ENCODE measurements at places on chromosomes 5 and 9.

DNA sequence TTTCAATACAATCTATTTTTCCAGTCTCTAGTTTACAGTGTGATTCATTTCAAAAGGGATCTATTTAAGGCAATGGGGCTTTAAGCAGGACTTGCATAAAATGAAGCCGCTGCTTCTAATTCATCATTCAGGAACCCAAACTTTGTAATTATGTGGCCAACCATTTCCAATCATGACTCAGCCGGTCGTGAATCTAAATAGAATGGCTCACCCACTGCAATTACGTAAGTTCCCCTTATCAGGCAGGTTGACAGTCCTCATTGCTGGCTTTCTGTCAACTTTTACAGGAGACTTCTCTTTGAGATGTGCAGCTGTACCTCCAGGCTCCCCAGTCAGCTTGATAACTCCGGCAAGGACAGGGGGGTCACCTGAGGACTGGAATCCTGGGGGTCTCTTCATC is 152.8 kb upstream of the DAP start:
- DNase-seq = peak; percentile 96

- DNase-seq = no peak
Observed at GRCh38 chr5:100950985-100951384, 47.9 kb upstream of the ST8SIA4 start.

GRCh38 chr5:106481374-106481773 is 1189.4 kb downstream of the EFNA5 start:
- DNase-seq = peak; percentile 9

- peak; percentile 54 for DNase-seq
Observed at GRCh38 chr9:106704056-106704615, 158.8 kb upstream of the ZNF462 start.

GRCh38 chr5:61588216-61588615 is 256.2 kb downstream of the ZSWIM6 start:
- DNase-seq = no peak

- DNase-seq = peak; percentile 31
Observed at GRCh38 chr5:107698286-107698685, 27.5 kb upstream of the EFNA5 start.

DNA sequence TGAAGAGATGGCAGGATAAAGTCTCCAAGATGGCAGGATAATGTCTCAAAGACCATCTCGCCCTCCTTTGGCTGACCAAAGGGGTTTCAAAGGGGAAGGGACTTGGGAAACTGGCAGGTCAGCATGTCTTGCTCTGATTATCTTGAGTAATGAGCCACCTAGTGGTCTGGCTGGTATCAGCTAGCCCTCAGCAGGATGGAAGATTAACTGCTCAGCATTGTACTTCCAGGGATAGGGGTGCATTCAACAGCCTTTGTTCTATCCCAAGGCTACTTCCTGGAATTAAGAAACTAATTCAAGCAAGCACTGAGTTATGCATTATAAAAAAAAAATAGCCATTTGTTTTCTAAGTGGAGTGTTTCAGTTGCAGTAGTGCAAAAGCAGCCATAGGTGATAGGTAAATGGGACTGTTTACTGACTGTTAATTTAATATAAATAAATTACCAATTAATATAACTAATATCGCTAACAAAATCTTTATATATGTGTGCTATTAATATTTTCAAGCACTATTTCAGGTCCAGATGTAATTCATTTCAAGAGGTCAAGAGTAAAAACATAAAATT is 555.5 kb downstream of the CDH9 start:
- no peak for DNase-seq

GRCh38 chr9:4098031-4098430 is 201.8 kb downstream of the GLIS3 start:
- no peak for DNase-seq

- peak; percentile 45 for DNase-seq
Observed at GRCh38 chr5:16871746-16872339, 64.2 kb downstream of the MYO10 start.

DNA sequence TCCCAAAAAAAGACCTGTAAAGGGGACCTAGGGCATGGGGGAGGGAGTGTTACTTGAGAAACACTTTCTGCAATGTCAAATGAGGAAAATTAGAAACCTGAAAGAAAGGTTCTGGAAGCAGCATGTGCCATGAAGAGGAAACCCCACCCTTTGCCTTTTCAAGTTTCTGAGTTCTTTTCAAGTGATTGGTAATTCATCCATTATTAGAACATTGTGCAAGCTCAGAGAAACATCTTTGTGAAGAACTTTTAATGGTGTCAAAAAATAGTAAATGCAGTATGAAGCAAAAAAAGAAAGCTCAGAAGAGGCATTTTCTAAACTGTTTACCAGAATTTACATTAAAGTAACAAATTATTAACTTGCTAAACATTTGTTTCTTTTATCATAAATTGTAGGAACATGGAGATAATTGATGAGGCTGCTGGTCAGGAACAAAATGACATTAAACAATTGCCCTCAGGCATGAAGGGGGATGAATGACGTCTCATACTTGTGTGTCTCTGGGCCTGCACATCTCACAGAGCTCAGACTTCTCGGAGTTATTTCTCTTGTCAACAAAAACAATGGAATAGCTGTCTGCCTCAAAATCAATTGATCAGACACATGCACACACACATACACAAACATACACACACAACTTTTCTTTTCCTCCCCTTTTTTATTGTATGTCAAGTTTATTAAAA is 1946.0 kb upstream of the CDH6 start:
- no peak for DNase-seq

GRCh38 chr9:136695955-136696354 is 8.7 kb upstream of the AGPAT2 start:
- DNase-seq = no peak

DNA sequence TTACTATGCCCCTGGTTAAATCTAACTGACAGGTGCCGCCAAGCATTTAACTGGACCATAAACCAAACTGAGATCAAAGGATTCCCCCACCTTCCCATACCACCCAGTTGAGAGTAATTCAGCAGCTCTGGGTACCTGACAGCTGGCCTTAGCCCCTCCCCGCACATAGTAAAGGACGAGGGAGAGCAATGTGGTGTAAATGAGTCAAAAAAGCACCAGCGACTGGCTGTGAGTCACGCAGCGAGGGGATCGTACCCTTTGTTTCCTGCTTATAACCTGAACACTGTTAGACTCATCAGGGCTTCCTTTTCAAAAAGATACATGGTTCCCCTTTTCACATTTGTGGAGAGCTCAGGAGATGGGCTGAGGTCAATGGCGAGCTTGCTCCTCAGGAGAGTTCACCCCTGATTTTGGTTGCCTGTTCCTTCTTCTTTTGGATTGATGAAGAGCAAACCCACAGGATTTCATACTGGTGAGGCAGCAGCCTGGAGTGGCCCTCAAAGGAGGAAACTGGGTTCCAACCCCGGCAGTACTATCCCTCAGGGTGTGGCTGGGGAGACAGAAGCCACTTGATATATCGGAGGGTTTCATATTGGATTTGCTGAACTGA is 71.5 kb downstream of the ANKRD33B start:
- DNase-seq = peak; percentile 78

GRCh38 chr5:153551537-153552079 is 61.1 kb downstream of the GRIA1 start:
- DNase-seq = peak; percentile 99

- DNase-seq = peak; percentile 66
Observed at GRCh38 chr5:103511554-103511885, 51.1 kb downstream of the NUDT12 start.

DNA sequence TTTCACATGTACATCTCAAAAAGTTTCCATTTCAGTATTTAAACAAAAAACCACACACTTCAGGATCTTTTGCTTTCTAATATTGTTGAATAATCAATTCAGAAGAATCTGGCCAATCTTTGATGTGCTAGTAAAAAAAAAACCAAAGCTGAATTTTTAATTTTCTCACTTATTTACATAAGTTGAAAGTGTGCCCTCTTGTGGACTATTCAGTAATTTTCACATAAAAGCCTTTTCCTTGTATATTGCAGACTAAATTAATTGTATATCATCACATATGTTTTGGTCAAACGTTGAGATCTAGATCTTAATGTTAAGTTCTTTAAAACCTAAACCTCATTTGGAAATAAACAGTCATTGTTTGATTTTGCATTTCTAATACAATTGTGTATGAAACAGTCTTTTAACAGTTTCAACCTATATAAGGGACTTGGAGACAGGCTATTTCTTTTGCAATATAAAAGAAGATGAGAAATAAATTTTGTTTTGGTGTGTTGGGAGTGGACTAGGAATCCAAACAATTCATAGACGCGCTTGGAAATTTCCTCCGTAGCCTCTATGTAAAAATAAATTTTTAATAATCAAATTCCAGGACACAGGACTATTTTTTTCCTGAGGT is 68.1 kb downstream of the NIPBL start:
- DNase-seq = peak; percentile 64

GRCh38 chr9:136222906-136223285 is 18.0 kb upstream of the LHX3 start:
- DNase-seq = no peak

DNA sequence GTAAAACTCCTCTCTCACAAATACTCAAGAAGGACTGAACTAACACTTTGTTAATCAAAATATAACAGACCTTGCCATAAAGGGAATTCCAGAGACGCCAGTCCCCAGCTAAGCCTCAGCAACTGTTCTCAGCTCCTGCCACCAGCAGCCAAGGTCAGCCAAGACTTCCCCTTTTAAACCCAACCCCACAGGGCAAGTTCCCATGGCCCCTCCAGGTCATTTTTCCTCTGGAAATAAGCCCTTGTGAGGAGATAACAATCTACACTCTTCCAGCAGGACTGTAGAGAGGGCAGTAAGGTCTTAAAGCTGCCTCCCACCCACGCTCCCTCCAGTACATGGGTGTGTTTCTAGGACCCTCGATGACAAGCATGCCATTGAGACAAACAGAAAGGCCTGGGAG is 78.3 kb downstream of the DPYSL3 start:
- no peak for DNase-seq

- DNase-seq = peak; percentile 19
Observed at GRCh38 chr5:34905564-34905963, 9.7 kb downstream of the RAD1 start.

DNA sequence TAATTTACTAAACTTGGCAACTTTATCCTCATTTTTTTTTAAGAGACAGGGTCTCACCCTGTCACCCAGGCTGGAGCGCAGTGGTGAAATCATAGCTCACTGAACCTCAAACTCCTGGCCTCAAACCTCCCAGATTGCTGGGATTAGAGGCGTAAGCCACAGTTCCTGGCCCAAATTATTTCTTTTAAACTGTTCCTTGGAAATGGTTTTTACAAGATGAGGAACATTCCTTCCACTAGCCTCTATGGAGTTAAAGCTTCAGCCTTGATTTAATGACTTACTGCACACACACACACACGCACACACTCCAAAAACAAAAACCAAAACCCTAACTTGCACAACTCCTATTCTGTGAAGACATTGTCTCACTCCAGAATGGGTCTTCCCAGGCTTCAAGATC is 77.2 kb upstream of the TARS1 start:
- DNase-seq = no peak

DNA sequence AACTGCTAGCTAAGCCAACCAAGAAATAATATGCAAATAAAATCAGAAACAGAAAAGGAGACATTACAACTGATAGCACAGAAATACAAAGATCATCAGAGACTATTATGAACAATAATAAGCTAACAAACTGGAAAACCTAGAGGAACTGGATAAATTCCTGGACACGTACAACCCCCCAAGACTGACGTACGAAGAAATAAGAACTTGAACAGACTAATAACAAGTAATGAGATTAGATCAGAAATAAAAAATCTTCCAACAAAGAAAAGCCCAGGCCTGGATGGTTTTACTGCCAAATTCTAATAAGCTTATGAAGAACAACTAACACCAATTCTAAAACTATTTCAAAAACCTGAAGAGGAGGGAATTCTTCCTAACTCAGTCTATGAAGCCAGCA is 67.9 kb downstream of the EPB41L4A start:
- DNase-seq = no peak

GRCh38 chr5:116448450-116448849 is 126.2 kb downstream of the SEMA6A start:
- DNase-seq = no peak

DNA sequence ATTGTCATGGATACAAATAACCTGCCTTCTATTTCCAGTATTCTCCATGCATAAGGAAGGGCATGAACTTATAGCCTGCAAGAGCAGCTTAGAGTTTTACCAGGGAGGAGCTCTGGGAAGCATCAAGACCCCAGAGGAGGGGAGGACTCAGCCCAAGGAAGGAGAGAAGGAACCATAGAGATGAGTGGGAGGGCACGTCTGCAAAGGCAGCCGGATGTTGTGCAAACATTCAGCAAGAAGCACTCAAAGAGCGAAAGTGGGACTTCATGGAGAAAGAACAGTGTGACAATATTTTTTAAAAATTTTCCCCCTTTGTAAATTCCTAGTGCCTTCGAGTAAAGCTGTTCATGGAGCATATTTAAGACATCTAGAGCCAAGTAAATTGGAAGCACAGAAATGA is 270.1 kb upstream of the PTGER4 start:
- no peak for DNase-seq

DNA sequence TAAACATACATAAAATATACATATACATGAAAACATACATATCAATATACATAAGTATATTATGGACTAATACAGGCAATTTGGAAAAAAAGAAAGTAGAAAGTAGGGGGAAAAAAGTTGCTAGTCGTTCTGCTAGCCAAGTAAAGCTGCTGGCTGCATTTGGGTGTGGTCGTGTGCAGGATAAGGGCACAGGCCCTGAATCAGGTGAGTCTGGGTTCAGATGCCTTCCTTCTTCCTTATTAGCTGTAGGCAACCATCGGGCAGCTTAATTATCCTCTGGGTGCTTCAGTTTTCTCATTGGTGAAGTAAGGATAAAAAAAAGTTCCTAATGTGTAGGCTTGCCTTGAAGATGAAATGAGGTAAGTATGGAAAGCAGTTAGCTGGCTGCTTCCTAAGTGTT is 59.2 kb upstream of the SPRY4 start:
- DNase-seq = no peak

- no peak for DNase-seq
Observed at GRCh38 chr9:27198190-27198589, 89.2 kb downstream of the TEK start.

- DNase-seq = no peak
Observed at GRCh38 chr9:76516871-76517270, 57.9 kb downstream of the GCNT1 start.

DNA sequence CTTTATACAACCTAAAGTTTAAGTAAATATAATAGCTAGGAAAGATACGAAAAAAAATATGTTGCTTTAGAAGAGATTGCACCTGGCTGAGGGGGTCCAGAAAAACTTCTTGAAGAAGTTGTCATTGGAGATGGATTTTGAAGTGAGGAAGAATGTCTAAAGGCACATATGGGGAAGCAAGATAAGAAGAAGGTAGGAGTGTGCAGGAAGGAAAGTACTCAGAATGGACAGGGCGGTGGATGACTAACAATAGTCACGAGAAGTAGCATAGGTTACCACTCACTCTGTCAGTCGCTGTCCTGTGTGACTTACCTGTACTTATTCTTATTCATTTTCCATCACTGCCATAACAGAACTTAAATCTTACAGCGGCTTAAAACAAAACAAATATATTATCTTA is 251.6 kb downstream of the GRIA1 start:
- DNase-seq = no peak

Measured in fibroblast of skin of right biceps (primary cell).